ENCODE measurements at places on chromosomes 1 and 21.

DNA sequence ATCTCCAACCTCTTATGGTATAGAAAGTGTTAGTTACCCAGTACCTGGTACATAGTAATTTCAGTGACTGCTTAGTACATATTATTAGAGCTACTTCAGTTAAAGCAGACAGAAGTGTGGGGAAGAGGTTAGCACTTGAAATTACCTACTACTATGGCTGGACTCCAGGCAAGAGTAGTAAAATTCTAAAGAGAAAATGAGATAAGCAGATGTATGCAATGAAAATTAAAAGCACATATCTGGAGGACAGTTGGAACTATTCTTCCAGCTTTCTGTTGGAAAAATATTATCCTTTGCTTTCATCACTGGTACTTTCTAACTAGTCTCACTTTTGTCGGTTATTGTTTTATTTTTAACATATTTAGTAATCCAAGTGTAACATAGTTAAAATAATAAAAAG is 23.7 kb downstream of the DHX9 start:
- no peak for DNase-seq

DNA sequence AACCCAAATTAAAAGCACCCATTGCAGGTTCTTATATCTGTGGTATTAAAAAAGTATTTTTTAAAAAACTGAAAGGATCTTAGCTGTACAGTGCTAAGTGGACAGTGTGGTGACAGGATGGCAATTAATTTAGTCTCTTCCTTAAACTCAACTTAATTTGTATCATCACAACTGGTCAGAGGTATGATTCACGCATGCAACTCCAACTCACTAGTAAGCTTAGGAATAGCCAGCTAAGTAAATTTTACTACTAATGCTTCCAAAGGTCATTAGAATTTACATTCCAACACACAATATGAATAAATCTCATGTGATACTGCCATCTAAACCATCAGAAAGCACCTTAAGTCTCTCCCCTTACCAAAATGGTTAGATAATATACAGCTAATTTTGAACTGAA is 35.4 kb downstream of the ENAH start:
- no peak for DNase-seq

GRCh38 chr1:3564921-3565831 is 46.1 kb downstream of the MEGF6 start:
- DNase-seq = no peak

DNA sequence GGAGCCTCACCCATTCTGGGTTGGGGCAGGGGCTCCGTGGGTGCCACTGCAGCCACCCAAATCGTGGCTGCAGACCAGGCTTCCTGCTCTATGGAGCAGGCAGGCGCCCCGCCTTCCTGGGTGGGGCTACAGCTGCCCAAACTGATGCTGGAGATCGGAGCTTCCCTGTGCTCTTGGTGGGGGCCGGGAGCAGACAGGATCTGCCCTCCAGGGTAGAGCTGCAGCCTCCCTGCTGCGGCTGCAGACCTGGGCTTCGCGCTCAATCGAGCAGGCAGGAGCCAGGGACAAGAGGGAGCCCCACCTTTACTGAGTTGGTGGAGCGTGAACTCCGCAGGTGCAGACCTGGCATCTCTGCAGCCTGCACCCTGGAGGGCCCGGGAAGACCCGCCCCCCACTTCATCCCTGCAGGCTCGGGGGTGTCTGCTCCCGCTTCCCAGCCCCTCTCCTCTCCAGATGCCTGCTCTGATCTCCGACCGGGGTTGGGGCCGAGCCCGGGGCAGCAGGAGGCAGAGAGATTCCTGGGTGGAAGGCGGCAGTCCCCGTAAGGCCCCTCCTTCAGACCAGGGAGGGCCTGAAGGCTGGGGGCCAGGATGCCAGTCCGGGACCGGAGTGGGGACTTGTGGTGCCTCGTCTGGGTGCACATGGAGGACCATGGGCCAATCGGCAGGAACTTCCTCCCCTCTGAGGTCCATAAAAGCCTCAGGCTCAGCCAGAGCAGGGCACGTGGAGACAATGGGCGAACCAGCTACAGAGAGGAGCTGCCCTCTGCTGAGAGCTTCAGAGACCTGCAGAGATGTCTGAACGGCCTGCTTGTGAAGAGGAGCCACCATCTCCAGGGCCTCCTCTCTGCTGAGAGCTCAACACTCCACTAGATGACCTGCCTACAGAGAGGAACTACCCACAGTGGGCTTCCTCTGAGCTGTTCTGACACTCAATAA is 359.3 kb downstream of the SMYD3 start:
- DNase-seq = no peak

DNA sequence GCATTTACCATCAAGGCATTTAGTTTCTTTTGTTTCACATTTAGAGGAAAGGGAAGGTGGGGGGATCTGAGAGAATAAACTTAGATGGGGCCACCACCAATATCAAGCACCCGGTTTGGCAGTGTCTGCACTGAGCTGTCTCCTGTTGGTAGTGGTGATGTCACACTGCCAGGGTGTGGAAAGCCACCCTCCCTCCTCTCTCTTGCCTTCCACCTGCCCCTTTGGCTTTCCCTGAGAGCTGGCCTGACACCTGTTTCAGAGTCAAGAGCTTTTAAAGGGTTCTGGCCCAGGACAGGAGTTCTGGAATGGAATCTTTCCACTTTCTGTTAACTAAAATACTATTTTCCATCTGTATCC is 13.4 kb downstream of the ATF3 start:
- no peak for DNase-seq
